Ecto neural progenitor cell (in vitro differentiated cells): ENCODE measurements at places on chromosomes 12 and 14.

DNA sequence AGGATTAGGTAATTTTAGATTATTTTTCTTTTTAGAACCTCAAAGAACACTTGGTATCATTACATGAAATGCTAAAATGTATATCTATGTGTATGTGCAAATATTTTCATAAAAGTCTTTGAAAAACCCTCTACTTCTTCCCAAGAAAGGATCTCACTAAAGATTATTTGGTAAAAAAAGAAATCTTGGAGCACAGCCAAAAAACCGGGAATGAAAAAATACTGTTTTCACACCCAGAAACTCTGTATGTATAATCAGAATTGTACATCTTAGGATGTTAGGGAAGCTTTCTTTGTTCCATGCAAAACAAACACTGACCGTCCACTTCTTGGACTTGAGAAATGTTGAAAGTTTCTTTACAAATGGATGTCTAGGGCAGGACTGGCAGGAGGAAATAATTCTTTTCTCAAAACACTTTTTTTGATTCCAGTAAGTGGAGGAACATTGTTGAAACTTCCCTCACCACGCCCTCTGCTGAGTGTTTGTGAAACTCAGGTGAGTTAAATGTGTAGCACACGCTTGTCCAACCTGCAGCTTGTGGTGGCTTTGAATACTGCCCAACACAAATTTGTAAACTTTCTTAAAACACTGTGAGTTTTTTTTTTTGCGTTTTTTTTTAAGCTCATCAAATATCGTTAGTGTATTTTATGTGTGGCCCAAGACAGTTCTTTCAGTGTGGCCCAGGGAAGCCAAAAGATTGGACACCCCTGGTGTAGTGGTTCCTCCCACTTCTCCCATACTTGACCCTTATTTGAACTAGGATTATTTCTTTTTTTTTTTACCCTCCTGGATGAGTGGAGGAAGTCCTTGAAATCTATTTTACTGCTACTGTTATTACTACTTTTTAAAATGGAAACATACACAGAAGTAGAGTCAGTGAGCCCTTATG, 26.6 kb downstream of the FBXO34 start:
- DNase-seq = no peak

- DNase-seq = no peak
Measured at GRCh38 chr12:24496755-24497154, 452.1 kb downstream of the BCAT1 start.

- DNase-seq = no peak
Measured at GRCh38 chr12:19351346-19351745, 87.9 kb upstream of the AEBP2 start.

- DNase-seq = no peak
Measured at GRCh38 chr12:104712477-104712876, 245.6 kb downstream of the SLC41A2 start.

- DNase-seq = no peak
Measured at GRCh38 chr14:44833376-44834060, 128.2 kb downstream of the KLHL28 start.

GRCh38 chr14:90759370-90760077, 56.7 kb downstream of the TTC7B start:
- DNase-seq = no peak

- DNase-seq = no peak
Measured at GRCh38 chr12:27822076-27822712, 42.2 kb upstream of the MANSC4 start.

- no peak for DNase-seq
Measured at GRCh38 chr14:52895000-52895399, 55.9 kb downstream of the FERMT2 start.

DNA sequence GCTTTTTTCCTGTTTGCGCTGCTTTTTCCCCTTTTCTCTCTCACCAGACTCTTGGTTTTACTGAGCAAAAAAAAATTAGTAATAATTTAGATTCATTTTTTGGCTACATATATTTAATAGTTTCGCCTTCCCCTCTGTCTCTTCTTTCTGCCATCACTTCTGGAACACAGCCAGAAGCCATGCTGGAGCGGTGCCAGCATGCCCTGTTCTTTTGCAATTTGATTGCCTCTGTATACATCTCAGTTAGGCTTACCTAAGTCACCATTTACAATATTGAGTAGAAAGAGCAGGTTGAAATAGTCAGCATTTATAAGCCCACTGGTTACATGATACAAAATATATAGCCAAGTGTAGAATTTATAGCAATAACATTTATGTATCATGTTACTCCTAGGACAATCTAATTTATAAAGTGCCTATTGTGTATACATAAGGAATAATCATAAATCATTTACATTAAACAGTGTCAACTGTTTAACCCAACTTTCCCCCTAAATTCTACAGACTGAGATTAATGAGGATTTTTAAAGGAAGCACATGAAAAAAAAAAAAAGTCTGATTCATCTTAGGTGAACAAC, 413.8 kb upstream of the SOX5 start:
- DNase-seq = no peak

GRCh38 chr12:13956060-13956590, 25.3 kb downstream of the GRIN2B start:
- DNase-seq = no peak

GRCh38 chr12:88994537-88994936, 357.8 kb downstream of the DUSP6 start:
- no peak for DNase-seq

DNA sequence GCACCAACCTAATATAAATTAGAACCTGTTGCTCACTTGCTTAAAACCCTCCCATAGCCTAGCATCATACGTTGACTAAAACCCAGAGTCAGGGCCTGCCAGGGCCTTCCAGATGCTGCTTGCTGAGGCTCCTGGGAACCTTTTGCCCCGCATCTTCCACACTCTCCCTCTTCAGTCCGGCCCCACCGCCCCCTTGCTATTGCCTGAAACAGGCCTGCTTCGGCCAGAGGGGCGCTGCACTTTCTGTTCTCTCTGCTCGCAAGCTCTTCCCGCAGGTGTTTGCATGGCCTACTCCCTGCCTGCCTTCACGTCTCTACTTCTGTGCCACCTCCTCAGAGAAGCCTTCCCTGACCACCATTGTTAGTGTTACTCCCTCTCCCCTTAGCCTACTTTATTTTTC, 13.7 kb upstream of the TCTN2 start:
- DNase-seq = no peak

DNA sequence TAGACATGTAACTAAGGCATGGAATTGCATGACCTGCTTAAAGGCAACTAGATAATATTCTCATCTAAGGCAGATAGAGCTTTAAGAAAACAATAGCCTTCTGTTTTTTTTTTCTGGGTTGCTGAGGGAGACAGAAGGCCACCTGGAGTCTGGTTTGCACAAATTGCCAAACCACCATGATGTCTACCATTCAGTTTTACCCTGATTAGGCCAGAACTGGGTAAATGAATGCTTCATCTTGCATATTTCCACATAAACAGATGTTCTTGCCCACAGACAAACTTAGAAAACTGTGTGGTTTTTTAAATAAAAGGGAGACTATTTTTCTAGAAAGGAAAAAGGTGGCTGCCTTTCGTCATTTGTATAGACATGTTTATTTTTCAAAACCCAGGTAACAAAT, 278.7 kb upstream of the PRICKLE1 start:
- no peak for DNase-seq
